Type B pancreatic cell (in vitro differentiated cells): ENCODE measurements at places on chromosomes 3 and 15. TPM values are rescaled to one million over a fixed set of nuclear protein-coding genes. Genes with fewer than 3 reads are reported as not detected.
A peak's percentile ranks its signal among the peaks of the same experiment; 100 is the strongest.

DNA sequence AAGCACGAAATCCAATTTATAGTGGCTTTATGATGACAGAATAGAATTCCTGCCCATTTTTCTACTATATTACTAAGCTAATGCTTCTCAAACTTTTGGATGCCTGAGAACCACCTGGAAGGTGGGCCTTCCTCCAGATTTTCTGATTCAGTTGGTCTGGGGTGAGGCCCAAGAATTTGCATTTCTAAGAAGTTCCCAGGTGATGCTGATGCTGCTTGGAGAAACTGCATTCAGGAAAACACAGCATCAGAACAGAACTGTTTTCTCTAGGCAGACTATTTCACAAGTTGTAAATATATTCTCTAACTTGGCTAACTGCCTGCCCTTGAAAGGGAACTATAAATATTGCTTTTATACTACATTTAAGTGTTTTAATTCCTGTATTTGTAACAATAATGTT is 644.9 kb upstream of the DPPA4 start:
- no peaks in the 10 kb centered on the region for H3K27me3 ChIP-seq
- H3K36me3 ChIP-seq = no peaks in the 10 kb centered on the region
- H3K4me1 ChIP-seq = no peaks in the 10 kb centered on the region
- H3K4me3 ChIP-seq = no peak overlapping the region
- no peak for DNase-seq
- H3K27ac ChIP-seq = no peak overlapping the region

DNA sequence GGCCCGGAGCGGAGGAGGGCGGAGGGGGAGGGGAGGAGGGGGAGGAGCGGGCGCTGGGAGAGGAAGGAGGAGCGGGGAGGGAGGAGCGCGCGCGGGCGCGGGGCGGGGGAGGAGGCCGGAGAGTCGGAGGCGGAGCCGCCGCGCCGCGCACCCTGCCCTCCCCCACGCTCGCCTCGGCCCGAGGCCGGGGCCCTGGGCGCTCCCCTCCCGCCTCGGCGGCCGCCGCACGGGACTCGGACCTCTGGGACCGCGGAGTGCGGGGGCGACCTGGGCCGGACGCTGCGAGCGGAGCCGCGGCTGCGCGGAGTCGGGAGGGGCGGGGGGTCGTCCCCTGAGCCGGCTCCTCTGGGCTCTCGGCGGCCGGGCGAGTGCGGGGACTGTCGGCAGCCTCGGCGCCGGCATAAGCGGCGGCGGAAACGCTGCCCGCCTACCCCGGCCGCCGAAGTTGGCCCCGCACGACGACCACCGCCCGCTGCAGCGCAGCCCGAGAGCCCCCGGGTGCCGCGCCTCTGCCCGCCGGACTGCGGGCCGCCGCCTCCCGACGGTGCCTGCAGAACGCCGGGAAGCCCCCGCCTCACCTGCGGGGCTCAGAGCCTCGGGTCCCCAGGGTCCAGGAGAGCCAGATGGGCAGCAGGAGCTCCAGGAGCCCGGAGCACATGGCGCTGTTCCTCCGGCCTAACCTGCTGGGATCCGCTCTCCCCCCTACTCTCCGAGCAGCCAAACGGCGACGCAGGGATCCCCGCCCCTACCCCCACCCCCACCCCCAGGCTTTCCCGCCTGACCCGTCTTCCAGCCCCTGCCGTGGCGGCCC is 406 bp upstream of the GABRB3 start:
- H3K27me3 ChIP-seq = peaks cover 64% of the 10 kb centered on the region
- no peaks in the 10 kb centered on the region for H3K36me3 ChIP-seq
- peaks cover 8% of the 10 kb centered on the region for H3K4me1 ChIP-seq
- H3K27ac ChIP-seq = peak overlapping the region; percentile 15

Gene IFT122
- total RNA-seq = 16.9 and 41.6 TPM in 2 replicates

DNA sequence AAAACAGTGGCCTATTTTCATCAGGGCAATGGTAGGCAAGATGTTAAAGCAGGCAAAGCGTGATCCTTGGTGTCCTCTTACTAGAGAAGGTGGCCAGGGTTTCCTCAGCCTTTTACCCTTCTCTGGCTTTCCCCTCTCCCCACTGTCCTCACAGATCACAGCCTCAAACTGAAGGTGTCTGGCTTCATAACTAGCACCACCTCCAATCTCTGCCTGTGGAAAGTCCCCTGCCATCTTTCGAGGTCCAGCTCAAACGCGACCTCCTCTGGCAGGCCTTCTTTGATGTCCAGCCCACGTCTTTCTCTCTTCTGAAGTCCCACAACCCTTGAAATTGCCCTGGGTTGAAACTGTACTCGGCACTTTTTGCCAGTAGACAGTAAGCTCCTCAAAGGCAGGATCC is 35.9 kb downstream of the CYP19A1 start:
- no peak for DNase-seq
- no peak overlapping the region for H3K4me3 ChIP-seq
- no peak overlapping the region for H3K27ac ChIP-seq

Gene RAD18
- total RNA-seq = 13.5 and 21.3 TPM in 2 replicates

- H3K4me1 ChIP-seq = peaks cover 5% of the 10 kb centered on the region
- no peaks in the 10 kb centered on the region for H3K36me3 ChIP-seq
- H3K27ac ChIP-seq = no peak overlapping the region
- DNase-seq = no peak
Observed at GRCh38 chr3:100205171-100205570, 55.6 kb upstream of the TBC1D23 start.

DNA sequence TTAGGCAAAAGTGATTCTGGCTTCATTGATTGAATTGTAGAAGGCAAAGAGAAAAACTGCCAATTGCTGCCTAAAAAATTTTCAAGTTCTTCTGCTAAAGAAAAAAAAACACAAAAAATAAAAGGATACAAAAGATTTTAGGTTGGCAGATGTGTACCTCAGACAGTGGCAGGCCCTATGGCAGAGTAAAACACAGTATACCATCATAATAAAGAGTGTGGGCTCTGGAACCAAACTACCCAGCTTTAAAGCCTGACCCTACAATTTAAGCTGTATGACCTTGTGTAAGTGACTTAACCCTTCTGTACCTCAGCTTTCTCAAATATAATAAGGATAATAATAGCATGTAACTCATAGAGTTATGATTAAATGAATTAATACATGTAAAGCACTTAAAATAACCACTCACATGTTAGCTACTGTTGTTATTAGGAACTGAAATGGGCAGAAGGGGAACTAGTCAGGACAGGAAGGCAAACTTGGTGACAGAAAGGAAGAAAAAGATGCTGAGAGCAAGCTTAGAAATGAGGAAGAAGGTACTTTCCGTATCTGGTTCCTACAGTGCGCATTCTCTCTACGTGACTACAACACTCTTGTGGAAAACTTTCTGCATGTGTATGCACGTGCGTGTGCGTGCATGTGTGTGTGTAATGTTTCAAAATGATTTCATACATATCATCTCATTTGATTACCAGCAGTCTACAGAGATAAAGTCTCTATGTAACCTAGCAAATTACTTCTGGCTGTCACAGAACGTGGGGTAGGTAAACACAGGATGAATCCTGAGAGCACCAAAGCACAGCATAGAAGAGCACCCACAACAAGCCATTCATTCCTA is 13.6 kb upstream of the GATM start:
- no peak overlapping the region for H3K27ac ChIP-seq
- no peak for DNase-seq
- H3K4me3 ChIP-seq = no peak overlapping the region
- H3K27me3 ChIP-seq = peaks cover 66% of the 10 kb centered on the region

Gene BFSP2
- not detected in 2 replicates for total RNA-seq

Gene TMEM212
- not detected in 2 replicates for total RNA-seq

- H3K4me3 ChIP-seq = no peak overlapping the region
- H3K27me3 ChIP-seq = peaks cover 3% of the 10 kb centered on the region
- H3K36me3 ChIP-seq = peaks cover 5% of the 10 kb centered on the region
- H3K4me1 ChIP-seq = peaks cover 25% of the 10 kb centered on the region
Observed at GRCh38 chr3:55796533-55796932, 309.4 kb upstream of the WNT5A start.

DNA sequence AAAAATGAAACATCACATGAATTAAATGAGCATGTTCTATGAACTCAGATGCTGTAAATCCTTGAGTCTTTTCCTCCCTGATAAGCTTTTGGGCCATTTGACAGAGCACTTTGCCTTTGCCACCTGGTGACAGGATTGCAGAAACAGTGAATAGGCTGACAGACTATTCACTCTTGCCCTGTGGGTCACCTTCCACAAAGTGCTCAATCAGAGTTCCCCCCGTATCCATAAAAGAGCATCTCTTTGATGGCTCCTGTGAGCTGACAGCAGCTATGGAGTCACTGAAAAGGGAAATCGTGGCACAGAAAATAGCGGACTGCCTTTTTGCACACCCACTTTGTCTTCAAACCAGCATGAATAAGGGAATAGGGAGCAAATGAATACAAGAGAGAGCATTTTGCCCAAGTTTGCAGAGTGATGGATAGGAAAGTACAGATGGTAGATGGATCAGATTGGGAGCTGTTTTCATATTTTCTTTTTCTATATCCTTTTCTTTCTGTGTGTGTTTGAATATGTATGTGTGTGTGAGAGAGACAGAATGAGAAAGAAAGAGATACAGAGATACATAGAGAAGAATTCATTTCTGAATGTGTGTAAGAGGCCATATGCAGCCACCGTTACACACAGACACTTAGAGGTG is 37.8 kb upstream of the GOLM2 start:
- H3K27ac ChIP-seq = no peak overlapping the region
- H3K36me3 ChIP-seq = no peaks in the 10 kb centered on the region
- H3K4me1 ChIP-seq = no peaks in the 10 kb centered on the region
- H3K4me3 ChIP-seq = peak overlapping the region; percentile 7

GRCh38 chr15:58598829-58599210 is 150.7 kb downstream of the ADAM10 start:
- DNase-seq = no peak
- no peak overlapping the region for H3K4me3 ChIP-seq
- H3K36me3 ChIP-seq = peaks cover 51% of the 10 kb centered on the region
- H3K27ac ChIP-seq = peak overlapping the region; percentile 46

- no peak overlapping the region for H3K4me3 ChIP-seq
- no peaks in the 10 kb centered on the region for H3K27me3 ChIP-seq
- H3K27ac ChIP-seq = no peak overlapping the region
Observed at GRCh38 chr15:80173022-80173759, 20.4 kb downstream of the FAH start.
